ENCODE measurements at places on chromosomes 11 and 22. TPM values are rescaled to one million over a fixed set of nuclear protein-coding genes. Genes with fewer than 3 reads are reported as not detected.

The MMP27 gene
- not detected for polyA plus RNA-seq

The BMAL1 gene
- 12.4 TPM for polyA plus RNA-seq

The ADAMTS8 gene
- polyA plus RNA-seq: 3.6 TPM

The OR56A1 gene
- 0.01 TPM for polyA plus RNA-seq

DNA sequence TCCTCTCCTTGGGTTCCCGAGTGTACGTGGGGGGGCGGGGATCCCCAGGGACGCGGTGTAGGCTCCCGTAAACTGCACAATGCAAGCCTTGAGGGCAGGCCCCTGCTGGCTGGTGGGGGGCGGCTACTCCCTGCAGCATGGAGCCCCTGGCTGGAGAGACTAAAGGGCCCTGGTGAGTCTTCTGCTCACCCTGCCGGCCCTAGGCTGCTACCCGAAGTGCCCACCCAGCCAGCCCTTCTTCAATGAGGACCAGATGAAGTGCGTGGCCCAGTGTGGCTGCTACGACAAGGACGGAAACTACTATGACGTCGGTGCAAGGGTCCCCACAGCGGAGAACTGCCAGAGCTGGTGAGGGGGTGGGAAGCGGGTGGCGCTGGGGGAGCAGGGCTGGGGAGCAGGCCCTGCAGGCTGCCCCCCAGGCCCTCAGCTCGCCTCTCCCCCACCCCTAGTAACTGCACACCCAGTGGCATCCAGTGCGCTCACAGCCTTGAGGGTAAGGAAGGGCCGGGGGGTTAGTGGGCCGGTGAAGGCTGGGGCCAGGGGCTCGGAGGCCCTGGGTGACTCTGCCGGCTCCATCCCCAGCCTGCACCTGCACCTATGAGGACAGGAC lies 16.8 kb downstream of the MUC5B start:
- no peak for DNase-seq

GRCh38 chr11:14927146-14927545 lies 35.1 kb upstream of the CYP2R1 start:
- DNase-seq: no peak
